EL (cell line): ENCODE measurements at places on chromosomes 16 and 17.
A peak's percentile ranks its signal among the peaks of the same experiment; 100 is the strongest.

DNA sequence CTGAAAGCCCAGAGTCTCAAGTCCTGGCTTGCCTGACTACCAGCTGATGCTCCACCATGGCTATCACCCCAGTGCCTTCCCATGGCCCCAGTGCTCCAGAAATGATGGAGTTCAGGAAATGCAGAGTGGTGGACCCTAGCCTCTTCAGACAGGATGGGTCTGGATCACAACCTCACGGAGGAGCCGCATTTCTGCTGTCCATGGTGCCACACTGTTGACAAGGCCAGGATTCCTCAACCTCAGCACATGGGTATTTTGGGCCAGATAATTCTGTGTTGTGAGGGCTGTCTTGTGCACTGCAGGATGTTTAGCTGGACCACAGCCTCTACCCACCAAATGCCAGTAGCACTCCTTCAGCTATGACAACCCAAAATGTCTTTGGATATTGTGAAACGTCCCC lies 6.7 kb upstream of the CRHR1 start:
- DNase-seq, result no peak

DNA sequence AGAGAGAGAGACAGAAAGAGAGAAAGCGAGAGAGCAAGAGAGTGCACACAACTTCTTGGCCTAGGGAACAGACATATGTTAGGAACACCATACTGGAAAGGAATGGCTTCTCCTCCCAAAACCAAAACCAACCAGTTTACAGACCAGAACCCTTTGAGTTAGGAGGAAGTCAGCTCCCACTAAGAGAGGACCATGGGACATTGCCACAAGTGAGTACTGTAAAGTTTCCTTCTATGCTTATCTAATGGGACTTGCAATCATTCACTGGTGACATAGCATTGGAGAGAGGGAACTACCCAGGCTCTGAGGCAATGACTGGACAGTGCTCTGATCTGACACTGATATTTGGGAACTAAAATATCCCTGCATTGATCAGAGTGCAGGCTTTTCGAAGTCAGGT lies 32.4 kb downstream of the TBC1D3B start:
- DNase-seq, result no peak

- no peak for DNase-seq
These were observed 18.1 kb upstream of the RFFL start for GRCh38 chr17:35081638-35082037.

GRCh38 chr16:56532714-56533113 lies 12.9 kb upstream of the BBS2 start:
- DNase-seq, result no peak

DNA sequence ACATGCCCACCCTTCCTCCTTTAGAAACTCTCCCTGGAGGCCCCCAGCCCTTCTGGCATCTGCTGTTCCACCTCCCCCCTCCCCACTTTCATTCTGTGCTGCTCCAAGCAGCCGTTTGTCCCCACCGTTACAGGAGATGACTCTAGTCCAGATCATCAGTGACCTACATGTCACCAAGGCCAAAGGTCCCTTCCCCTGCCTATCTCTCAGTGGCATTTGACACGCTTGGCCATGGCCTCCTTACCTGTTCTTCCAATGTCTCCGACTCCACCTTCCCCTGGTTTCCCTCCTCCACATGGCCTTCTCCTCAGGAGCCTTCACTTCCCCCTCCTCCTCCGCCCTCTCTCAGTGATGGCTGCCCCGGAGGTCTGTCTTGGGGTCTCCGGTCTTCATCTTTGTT lies 9.4 kb downstream of the TMEM92 start:
- DNase-seq, result no peak

DNA sequence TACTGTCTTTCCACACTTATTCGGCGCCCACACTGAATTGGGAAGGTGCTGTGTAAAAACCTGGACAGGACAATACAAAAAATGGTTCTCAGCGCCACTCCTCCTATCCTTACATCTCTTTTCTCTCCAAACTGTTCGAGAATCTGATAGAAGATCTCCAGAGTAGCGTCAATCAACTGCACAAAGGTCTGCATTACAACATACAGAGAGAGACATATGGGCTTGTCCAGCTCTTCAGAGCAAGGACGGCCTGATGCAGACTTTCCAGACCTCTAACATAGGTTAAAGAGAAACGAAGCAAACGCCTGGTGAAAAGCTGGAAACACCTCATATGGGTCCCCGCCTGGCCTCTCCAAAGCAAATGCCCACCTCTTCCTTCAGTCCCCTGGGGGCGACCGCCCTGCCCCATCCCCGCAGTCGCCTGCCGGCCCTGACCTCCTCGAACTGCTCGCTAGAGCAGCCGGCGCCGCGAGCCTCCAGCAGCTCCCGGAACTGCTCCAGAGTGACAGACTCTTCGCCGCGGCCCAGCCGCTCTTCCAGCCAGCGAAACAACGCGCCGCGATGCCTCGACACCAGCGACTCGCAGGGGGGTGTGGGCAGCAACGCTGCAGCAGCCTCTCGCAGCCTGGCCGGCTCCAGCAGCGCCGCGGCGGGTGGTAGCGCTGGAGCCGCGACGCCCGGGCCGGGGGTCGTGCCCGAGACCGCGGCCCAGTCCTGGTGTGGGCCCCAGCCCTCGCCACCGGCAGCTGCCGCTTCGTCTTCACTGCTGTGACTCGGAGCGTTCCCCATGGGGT lies 526 bp downstream of the ZZEF1 start:
- peak; percentile 38 for DNase-seq

DNA sequence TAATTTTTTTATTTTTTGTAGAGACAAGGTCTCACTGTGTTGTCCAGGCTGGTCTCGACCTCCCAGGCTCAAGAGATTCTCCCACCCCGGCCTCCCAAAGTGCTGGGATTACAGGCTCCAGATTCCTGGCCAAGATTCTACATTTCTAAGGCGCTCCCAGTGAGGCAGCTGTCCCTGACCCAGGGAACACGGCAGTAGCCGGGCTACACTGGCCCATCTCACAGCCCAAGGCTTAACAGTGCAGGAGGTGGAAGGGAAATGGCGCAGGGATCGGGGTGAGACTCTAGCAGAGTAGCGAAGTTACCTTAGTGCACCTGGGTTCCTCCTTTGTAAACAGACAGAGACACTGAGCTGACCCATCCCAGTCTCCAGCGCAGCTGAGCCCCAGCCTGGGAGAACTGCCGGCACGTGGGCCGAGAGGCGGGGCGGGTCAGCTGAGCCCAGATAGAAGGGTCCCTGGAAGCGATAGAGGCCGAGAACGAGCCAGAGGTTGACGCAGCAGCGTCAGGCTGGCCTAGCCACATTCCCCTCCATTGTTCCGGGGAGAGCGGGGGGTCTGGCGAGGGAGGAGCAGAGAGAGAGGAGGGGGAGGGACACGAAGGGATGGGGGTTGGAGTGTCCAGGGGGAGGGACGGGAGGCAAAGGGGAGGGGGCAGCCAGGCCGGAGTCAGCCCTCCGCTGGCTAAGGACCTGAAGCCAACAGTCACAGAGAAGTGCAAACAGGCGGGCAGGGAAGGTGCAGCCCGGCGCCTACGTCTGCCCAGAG lies 2.5 kb downstream of the CARHSP1 start:
- DNase-seq, result no peak

DNA sequence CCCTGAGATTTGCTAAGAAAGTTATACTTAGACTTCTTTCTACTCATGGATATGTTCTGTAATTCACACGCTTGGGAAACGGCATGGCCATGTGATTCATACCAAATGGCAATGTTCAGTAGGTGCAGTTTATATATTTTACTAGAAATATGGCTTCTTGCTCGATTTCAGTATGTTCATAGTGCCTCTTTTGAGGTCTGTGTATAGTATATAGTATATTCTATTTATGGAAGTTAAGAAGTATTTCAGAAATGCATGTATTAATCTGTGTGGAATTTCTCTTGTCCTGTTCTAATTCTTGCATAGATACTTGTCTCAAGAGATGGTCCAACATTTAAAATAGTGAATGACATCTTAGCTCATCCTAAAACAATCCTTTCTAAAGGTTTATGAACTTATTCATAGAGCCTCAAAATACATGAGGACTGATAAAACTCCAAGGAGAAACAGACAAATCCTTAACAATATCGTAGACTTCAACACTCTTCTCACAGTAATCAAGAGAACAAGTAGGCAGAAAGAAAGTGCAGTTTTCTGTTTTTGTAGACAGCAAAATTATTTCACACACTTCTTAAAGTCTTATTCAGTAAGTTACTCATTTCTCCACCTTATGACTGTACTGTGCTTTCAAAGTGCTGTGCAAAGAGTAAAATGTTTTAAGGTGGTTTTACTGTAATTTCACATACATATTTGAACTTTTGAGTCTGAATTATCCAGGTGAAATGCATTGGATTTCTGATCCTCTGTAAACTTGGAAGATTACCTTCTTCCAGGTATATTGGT lies 11.1 kb downstream of the BPTF start:
- peak; percentile 84 for DNase-seq

- DNase-seq, result peak; percentile 62
These were observed 108.1 kb downstream of the SNX11 start for GRCh38 chr17:48215583-48216139.
